ENCODE measurements at places on chromosomes 3 and 15.

DNA sequence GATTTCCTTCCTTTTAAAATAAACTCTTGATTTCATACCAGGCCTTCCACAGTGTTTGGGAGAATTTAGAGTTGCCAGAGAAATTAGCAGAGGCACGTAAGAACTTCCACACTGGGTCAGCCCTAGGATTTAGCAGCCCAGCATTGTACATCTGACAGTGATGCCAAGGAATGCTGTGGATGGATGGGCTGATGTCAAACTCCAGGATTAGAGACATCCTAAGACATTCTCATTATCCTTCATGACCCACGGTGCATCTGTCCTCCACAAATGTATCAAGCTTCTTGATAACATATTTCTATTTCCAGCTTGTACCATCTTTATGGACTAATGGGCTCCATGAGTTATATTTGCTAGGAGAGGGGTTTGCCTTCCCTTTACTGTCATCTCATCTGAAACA lies 8.0 kb upstream of the TPM1 start:
- DNase-seq: no peak

DNA sequence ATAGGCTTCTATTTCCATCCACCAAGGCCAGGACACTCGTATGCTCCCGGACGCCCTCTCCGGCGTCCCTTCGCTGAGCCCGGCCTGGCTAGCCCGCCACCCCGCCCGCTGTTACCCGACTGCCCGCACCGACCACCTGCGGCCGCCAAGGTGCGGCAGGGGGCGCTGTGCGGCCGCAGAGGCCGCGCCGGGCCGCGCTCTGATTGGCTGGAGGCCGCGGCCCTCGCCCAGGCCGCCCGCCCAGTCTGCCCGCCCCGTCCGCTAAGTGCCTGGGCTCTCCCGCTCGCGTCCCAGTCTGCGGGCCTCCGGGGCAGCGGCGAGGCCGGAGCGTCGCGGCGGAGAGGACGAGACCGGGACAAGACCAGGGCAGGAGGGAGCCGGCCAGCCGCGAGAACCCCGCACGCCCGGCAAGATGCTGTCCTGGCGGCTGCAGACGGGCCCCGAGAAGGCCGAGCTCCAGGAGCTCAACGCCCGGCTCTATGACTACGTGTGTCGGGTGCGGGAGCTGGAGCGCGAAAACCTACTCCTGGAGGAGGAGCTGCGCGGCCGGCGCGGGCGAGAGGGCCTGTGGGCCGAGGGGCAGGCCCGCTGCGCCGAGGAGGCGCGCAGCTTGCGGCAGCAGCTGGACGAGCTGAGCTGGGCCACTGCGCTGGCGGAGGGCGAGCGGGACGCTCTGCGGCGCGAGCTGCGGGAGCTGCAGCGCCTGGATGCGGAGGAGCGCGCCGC lies at the start of gene SYNM:
SYNM (plus strand) TSS at position 293 of the 726 bp plus-strand sequence; CDS start at position 413, 120 bp downstream.
- peak; percentile 39 for DNase-seq

- DNase-seq: no peak
These were observed 16.6 kb downstream of the HMCES start for GRCh38 chr3:129295286-129295685.

DNA sequence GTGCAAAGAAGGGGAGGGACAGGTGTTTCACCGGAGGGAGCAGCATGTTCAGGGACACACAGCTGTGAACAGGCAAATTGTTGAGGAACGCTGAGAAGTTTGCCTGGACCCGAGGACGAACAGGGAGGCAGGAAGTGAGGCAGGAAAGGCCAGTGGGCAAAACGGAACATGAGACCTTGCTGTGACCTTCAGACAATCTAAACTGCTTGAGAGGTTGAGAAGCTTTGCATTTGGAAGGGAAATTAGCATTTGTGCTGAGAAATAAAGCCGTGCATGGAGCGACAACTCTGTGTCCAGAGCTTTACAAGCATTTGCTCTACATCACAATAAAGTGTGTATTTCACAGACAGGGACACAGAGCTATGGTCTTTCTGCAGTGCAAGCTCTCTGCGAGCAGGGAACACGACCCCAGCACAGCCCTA lies 47.9 kb downstream of the CDC25A start:
- no peak for DNase-seq

DNA sequence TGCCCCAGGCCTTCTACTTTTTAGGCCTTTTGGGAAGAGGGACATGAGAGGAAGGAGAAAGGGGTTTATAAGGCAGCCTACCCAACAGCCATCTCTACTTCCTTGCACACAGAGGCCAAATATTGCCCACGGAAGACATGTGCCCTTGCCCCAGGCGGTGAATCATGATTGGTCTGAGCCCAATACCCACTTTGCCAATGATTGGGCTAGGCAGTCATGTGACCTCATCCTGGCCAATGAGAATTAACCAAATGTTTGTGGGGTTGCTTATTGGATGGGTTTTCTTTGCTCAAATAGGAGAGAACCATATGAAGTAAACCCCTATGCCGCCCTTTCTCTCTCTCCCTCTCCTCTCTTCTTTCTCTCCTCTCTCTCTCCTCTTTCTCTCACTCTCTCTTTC lies 42.2 kb upstream of the ATP1B3 start:
- no peak for DNase-seq

DNA sequence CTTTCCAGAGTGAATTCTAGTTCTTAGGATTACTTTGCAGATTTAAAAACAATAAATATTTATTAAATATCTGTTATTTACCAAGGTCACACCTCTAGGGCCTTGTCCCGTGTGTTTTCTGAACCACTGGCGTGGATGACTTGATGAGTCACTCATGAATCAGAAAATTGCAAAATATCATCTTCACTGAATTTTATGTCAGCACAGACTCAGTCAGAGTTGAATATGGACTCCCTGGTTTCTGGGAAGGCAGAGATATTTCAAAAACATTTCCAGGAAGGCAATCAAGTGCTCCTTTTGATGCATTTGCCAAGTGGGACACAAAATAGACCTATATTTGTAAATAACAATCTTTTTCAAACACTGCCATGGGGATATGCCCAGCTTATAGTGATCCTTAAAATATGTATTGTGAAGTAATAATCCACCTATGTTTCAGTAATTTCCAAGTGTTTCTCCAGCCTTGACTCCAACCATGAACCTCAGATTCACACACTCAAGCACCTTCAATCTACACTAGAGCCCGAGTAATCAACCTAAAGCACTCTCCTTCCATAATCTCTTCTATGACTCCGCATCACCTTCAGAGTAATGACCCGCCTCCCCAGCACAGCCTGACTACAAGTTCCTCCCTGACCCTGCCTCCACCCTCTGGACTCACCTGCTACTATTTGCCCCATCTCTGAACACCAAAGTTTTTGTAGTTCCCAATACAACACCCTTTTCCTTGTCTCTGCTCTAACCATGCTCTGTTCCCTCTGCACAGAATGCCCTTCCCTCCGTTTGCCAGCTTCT lies 24.3 kb downstream of the DPH3 start:
- DNase-seq: no peak

DNA sequence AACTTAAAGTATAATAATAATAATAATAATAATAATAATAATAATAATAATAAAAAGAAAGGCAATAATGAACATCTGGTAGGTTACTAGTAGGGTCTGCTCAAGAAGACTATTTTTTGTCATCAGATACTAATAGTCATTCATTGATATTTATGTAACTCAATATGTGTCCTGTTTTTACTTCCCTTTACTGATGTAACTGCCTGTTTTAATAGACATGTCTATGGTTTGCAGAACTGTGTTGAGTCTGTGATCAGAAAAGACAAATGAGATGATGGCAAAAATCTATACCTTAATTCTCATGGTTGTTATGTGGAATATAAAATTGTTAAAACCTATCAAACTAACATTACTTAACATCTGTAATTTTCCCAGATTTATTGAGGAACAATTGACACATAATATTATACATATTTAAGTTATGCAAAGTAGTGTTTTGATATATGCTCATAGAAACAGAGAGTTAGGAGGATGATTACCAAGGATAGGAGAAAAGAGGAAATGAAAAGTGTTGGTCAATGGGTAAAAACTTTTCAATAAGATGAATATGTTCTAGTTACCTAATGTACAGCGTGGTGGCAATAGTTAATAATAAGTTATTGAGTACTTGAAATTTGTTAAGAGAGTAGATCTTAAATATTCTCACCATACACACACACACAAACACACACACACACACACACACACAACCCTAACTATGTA lies 699.4 kb downstream of the ZPLD1 start:
- no peak for DNase-seq

- DNase-seq: no peak
These were observed 527.7 kb downstream of the EPHA3 start for GRCh38 chr3:89635137-89635536.

- DNase-seq: no peak
These were observed 32.2 kb upstream of the LRTM1 start for GRCh38 chr3:54960082-54960481.

- DNase-seq: no peak
These were observed 119.6 kb upstream of the C15orf61 start for GRCh38 chr15:67401336-67401735.

GRCh38 chr15:38868326-38869114 lies 303.9 kb upstream of the RASGRP1 start:
- no peak for DNase-seq

GRCh38 chr3:70072180-70072579 lies 72.6 kb downstream of the SAMMSON start:
- no peak for DNase-seq

GRCh38 chr3:52211268-52211891 lies 13.4 kb downstream of the ALAS1 start:
- DNase-seq: no peak

DNA sequence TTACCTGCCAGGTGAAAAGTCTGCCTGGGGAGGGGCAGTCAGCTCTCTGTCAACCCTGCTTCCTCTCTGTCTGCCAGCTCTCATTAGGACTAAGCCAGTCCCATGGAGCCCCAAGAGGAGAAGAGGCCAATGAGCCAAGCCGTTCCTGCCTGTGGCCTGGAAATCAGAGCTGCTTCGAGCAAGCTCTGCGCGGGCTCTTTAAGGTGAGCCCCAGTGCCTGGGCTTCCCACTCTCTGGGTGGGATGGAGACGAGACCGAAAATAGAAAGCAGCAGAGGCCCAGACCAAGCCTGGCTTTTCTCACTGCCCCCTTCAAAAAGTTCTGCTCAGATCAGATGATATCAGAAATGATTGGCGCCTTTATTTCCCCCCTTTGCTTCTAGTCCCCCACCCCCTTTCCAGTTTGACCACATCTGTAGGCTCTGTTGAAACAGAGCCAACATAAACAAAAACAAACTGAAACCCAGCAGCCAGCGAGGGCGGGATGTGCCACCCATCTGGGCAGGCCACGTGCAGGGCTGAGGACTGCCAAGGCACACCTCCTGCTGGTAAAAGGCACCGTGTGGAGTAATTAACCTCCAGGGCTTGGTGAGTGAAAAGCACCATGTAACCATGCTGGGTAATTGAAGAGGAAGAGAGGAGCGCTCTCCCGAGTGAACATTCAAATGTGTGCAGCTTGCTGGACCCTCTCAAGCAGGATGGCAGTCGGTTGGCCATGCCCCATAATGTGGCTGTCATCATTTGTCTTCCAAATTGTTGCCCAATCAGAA lies 471.0 kb upstream of the PROK2 start:
- peak; percentile 65 for DNase-seq

DNA sequence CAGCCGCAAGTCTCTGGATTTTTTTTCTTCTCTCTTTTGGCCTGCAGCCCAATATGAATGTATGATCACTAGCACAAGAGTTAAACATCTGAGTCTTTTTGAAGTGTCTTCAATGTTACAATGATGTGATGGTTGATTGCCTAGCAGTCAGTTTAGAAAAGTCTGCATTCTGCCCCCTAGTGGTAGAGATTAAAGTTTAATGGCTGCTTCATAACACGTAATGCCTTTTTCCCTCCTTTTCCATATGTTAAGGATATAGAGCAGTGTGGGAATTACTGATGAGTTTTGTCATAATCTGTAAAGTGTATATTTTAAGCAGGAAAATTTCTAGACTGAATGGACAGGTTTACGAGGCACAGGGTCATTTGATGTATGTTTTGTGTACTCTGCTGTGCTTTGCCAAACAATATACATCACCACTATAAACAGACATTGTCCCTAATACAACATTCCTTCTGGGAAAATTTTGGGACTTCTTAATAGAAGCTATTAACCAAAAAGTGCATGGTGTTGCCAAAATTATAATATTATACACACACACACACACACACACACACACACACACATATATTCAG lies 1038.5 kb upstream of the NR2F2 start:
- DNase-seq: no peak
